ENCODE measurements at places on chromosomes 11 and 22. TPM values are rescaled to one million over a fixed set of nuclear protein-coding genes. Genes with fewer than 3 reads are reported as not detected.

ZNF215 gene
- not detected for total RNA-seq

GRCh38 chr11:16818284-16818683 is 79.8 kb downstream of the C11orf58 start:
- no peak for DNase-seq

- DNase-seq, result no peak
These were observed 10.1 kb downstream of the CCS start for GRCh38 chr11:66603072-66603471.

DNA sequence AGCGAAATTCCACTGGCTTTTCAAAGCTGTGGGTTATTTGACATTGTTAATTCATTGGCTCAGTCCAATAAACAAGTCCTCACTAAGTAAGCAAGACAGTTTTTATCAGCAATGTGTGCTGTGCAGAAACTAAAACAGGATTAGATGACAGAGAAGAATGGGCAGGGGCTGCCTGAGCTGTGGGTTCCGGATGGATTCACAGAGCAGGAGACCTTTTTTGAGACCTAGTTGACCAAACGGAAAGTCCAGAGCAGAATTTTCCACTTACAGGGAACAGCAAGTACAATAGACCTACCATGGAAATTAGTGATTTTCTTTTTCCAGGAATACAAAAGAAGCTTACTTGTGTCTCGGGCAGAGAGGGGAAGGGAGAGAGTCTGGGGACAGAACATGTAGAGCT is 5.2 kb upstream of the KDM4F start:
- no peak for DNase-seq

DNA sequence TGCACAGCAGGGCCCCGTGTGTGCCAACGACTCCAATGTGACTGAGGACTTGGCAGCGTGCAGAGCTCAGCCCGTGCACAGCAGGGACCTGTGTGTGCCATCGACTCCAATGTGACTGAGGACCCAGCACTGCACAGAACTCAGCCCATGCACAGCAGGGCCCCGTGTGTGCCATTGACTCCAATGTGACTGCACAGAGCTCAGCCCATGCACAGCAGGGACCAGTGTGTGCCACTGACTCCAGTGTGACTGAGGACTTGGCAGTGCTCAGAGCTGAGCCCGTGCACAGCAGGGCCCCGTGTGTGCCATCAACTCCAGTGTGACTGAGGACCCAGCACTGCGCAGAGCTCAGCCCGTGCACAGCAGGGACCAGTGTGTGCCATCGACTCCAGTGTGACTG is 347.8 kb upstream of the B3GAT1 start:
- no peak for DNase-seq

Measured in CD4-positive, alpha-beta memory T cell (primary cell).